ENCODE measurements at places on chromosomes 11 and 22.

- no peak for DNase-seq
These were observed 39.5 kb downstream of the ARFGAP3 start for GRCh38 chr22:42817556-42817955.

DNA sequence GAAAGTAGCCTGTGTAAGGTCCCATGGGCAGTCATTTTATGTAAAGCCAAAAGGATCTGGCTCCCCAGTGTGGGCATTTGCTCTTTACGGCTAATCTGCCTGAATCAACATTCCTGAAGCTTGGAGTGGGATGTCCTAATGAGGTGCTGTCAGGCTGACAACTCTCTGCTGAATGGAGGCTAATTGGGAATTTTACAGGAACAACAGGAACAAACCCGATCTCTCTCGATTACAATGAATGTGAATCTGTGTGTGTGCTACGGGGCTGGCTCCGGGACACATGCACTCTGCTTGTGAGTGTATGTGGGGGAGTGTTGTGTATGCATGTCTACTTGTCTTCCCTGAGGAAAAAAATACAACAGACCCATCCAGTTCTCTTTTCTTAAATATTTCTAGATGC lies 415.2 kb downstream of the TENM4 start:
- DNase-seq: no peak

DNA sequence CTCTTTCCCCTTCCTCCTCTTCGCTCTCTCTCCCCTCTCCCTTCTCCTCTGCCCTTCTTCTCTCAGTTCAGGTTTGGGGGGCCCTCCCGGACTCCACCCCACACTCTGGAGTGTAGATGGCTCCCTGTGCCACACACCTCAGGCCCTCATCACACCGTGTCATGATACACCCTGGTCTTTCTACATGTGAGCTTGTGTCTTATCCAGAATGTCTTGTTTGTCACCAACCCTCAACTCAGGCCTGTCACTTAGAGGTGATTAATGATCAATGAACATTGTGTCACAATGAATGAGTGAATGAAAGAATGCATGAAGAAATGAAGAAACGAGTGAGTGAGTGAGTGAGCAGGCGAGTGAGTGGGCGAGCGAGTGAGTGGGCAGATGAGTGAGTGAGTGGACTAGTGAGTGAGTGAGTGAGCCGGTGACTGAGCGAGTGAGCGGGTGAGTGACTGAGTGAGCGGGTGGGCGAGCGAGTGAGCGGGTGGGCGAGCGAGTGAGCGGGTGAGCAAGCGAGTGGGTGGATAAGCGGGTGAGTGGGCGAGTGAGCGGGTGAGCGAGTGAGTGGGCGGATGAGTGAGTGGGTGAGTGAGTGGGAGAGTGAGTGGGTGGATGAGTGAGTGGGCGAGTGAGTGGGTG lies 33.8 kb downstream of the CAPN1 start:
- no peak for DNase-seq

DNA sequence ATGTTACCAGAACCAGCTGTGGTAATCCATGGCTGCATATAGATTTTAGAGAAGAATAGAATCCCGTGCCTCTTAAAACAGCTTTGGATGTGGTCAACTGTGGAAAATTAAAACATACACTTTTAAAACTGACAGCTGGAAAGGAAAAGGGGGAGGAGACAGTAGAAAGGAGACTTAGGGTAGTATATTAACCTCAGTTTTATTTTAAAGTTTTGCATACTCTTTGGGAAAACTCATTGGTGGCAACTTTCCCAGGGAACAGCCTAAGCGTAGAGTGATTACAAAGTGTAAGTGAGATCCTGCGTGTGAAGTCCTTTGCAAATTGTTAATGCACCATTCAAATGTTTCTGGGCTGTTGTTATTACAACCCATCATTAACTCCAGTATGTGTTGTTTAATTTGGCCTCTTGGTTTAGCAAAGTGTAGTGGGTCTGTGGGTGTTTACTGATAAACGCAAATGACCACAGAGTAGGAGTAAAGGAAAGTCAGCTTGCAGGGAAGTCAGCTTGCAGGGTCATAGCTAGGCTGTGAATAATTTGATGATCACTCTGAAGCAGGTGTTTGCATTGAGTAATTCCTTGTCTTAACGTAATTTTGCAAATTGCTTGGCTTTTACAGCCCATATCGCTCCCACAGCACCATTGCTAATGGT lies 88.0 kb upstream of the DBX1 start:
- no peak for DNase-seq

- DNase-seq: no peak
These were observed 31.1 kb downstream of the TMEM45B start for GRCh38 chr11:129846508-129847335.

GRCh38 chr22:44950806-44951509 lies 58.8 kb downstream of the PHF21B start:
- DNase-seq: peak; percentile 73

DNA sequence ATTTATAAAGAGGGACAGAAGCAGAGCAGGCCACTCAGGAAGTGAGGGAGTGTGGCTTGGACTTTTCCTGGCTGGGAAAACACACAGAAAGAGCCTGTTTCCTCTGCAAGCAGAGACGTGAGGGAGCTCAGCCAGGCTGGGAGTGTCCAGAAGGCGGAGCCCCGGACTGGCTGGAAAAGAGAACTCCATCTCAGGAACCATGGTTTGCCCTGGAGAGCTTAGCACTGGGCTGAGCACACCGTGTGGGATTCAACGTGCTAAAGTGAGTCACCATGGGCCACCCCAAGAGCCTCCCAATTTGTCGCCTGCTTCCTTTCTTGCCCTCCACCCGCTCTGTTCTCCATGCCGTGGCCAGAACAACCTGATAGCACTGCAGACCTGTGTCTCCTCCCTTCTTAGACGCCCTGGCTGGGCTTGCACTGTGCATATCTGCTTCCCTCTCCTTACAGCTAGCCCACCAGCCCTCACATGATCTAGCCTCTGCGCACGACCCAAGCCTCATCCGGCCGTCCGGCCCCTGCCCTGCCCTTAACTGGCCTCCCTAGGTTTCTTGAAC lies 51.8 kb downstream of the GALNT18 start:
- no peak for DNase-seq

GRCh38 chr11:1297576-1298473 lies 11.6 kb downstream of the TOLLIP start:
- no peak for DNase-seq

DNA sequence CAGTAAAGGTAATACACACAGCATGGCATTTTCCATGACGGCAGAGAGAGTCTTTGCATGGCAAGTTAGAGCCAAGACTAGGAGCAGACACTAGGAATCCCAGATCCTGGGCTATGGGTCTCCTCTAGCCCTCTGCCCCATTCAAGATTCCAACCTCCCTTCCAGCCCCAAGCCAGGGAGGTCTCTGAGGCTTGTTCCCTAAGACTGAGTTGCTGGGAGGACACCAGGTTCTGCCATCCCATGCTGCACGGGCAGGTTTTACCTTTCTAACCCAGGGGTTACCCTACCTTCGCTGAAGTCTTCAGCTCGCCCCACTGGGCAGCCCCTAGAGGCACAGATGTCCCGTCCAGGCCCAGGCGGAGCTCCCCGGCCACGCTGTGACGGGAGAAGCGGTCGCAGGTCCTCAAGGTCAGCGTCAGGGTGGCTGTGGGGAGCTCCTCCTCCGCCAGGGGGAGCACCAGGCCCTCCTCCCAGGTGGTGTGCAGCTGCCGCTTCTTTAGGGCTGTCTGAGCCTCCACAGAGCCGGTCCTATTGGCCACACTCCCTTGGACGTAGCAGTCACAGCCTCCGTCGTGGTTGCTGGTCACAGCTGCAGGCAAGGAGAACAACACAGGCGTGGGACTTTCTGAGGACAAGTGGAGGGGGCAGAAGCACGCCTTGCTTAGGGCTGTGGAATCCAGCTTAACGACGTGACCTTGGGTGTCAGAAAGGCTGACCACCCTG lies 33.8 kb downstream of the SYT13 start:
- DNase-seq: peak; percentile 51

DNA sequence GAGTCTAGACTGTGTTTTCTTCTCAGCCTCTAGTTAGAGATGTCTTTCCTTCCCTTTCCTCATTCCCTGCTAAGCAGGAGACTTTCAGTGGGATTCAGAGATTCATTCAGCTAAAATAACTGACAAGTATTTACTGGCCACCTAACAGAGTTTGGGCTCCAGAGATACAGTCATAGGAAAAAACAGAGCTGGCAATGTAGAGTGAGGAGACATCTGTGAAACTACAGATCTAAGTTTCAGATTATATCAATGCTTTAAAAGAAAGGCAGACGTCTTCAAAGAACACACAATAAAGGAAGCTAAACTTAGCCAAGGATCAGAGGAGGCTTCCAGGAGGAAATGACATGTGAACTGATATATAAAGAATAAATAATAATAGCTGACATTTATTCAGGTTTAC lies 355.6 kb upstream of the DDI1 start:
- no peak for DNase-seq

- no peak for DNase-seq
These were observed 109.3 kb downstream of the ARL14EP start for GRCh38 chr11:30432178-30432577.

- DNase-seq: no peak
These were observed 741 bp upstream of the NAV2 start for GRCh38 chr11:19711911-19712280.

DNA sequence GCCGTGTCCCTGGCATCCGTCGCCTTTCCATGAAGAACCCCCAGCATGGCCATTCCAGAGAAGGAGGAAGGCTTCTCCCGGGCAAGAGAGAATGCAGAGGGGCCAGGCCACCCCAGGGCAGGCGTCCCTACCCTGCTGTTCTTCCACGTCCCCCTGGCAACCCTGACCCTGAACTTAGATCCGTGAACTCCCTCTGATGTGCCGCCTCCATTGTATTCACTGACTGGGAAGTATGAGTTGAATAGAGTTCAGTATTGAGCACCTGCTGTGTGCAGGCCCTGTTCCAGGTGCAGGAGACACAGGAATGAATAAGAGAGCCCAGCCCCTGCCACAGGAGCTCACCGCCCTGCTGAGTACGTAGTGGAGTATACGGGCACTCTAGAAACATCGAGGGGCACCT lies 29.1 kb upstream of the RELT start:
- DNase-seq: no peak

GRCh38 chr11:7630002-7630401 lies 43.3 kb downstream of the CYB5R2 start:
- no peak for DNase-seq

DNA sequence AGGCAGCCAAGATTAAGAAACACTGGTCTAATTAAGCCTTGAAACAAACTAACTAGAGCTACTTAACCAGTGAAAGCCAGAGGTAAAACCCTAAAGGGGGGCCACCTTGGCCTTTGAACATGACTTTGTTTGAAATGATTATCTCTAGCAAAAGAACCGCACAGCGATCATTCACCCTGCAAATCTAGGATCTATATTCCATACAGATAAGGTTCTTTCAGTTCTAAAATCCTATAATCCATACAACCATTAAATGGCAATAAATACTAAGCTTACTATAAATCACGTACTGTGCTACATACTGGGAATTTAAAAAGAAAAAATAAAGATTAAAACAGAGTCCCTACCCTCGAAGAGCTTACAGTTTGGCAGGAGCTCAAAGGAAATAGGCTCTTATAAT lies 40.6 kb downstream of the RBFOX2 start:
- no peak for DNase-seq

All from GM06990 (cell line).